Upper lobe of left lung (tissue), 6 donors: ENCODE measurements at places on chromosomes 7 and 10. TPM values are rescaled to one million over a fixed set of nuclear protein-coding genes. Genes with fewer than 3 reads are reported as not detected.
A peak's percentile ranks its signal among the peaks of the same experiment; 100 is the strongest.

Gene ZMIZ1
- total RNA-seq, result 97.4 TPM

Gene HOXA5
- total RNA-seq, result 13.7 TPM

Gene GIMAP1
- total RNA-seq, result 13.5 TPM

Gene CRPPA
- total RNA-seq, result 2.4 TPM

Gene NUDT13
- 1.0 TPM for total RNA-seq

Gene LYZL1
- total RNA-seq, result not detected

Gene ATXN7L1
- total RNA-seq, result 7.1 TPM

Gene CDK6
- total RNA-seq, result 26.9 TPM

Gene ZNF804B
- total RNA-seq, result not detected

Gene PRKG1
- 21.6 TPM for total RNA-seq

Gene MBL2
- not detected for total RNA-seq

Gene PRSS1
- total RNA-seq, result 9.8 TPM

Gene NHLRC2
- total RNA-seq, result 55.5 TPM

Gene SPDYE6
- total RNA-seq, result not detected

Gene RBP3
- total RNA-seq, result not detected

DNA sequence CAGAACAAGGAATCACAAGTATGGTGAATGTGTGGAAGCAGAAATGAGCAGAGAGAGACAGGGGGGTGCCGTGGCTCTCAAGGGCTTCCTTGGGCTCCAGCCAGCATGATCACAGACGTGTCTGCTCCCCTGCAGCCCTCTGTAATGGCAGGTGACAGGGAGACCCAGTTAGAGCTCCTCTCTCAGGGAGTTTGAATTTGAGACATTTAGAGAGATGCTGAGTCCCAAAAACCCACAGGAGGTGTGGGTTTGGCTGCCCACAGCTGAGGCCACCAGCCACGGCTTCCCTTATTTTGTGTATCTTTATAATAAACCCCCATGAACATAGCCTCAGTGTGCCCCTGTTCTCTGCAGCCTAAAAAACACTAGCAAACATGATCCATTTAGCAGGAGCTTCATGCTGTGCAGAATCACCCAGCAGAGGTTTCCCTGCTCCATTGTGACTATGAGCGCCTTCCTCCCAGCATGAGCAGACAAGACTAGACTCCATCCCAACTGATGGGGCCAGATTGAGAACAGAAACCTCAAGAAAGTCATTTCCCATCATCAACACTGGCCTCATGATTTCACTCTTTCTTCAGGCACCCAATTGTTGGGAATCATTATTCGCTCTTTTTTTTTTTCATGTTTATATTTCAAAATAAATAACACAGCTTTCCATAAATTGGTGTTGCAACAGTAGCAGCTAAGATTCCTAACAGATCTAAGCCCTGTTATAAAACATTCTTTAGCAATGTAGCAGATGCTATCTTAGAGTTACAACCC, 13.4 kb downstream of the NOD1 start:
- DNase-seq, result no peak

GRCh38 chr7:882336-883035, 6.1 kb downstream of the GET4 start:
- DNase-seq, result no peak

DNA sequence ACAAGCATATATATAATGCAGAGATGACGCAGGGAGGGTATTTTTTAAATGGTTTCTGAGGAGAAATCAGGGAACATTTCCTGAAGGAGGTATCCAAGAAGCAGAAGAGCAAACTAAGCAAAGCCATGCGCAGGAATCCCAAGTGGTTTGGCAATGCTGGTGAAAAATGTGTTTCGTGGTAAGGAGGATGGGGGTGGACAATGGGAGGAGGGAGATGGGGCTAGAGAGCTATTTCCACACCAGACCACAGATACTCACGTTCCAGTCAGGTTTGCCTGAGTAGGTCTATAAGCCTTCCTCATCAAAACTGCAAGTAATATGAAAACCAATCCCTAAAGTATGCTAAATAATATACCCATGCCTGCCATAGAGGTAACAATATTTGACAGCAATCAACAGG, 223.7 kb upstream of the MKLN1 start:
- no peak for DNase-seq

- DNase-seq, result no peak
Observed at GRCh38 chr7:131883769-131884168, 327.3 kb upstream of the PODXL start.

DNA sequence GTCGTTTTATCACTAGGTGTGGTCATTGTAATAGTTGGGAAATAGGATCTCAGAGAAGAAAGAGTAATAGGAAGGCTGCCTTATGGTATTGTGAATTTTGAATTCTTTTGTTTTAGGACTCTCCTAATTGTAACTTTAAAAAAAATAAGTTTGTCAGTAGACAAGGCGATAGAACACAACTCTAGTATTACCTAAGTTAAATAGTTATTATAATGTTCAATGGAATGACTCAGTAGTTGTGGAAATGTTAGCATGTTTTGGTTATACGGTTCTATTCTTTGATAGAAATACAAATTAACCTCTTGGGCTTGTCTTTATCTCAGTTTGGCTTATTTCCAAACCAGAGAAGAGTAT, 1.4 kb downstream of the DNAH11 start:
- no peak for DNase-seq

GRCh38 chr10:99540657-99541531, 8.2 kb downstream of the NKX2-3 start:
- DNase-seq, result peak; percentile 45

- DNase-seq, result no peak
Observed at GRCh38 chr7:50446542-50446960, 3.6 kb downstream of the FIGNL1 start.

- no peak for DNase-seq
Observed at GRCh38 chr10:26780793-26781601, 79.8 kb downstream of the ABI1 start.

DNA sequence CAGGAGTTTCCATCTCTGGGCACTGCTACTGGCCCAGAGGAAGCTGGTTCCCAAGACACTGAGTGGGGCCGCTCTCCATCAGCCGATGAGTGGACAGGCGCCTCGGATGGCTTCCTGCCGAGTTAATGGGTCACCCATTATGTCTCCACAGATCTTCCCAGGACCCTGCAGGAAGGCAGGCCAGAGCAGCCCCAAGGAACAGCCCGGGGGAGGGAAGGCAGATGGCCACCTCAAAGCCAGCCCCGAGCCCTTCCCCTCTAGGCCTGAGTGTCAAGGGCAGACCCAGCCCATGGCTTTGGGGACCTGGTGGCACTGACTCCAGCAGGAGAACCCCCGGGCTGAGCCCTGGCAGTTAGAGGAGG, 3.4 kb upstream of the LFNG start:
- DNase-seq, result no peak

DNA sequence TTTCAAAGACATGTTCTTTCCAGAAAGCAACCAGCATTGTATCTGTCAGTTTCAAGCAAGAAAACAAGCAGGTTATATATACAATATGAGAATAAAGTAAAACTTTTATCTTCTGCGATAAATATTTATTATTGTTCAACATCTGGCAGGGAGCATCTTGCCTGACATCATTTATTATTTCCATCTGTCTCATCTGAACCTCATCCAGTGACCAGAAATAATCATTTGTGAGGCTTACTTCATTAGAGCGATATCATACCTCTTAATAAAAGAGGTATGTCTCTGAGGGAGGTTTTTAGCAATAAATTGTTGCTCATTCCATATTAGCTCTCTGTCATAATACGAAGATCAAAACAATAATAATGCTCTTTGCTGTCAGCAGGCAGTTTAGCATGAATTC, 226.1 kb downstream of the CDC14C start:
- no peak for DNase-seq

- DNase-seq, result no peak
Observed at GRCh38 chr10:30231709-30232108, 117.4 kb downstream of the MTPAP start.

DNA sequence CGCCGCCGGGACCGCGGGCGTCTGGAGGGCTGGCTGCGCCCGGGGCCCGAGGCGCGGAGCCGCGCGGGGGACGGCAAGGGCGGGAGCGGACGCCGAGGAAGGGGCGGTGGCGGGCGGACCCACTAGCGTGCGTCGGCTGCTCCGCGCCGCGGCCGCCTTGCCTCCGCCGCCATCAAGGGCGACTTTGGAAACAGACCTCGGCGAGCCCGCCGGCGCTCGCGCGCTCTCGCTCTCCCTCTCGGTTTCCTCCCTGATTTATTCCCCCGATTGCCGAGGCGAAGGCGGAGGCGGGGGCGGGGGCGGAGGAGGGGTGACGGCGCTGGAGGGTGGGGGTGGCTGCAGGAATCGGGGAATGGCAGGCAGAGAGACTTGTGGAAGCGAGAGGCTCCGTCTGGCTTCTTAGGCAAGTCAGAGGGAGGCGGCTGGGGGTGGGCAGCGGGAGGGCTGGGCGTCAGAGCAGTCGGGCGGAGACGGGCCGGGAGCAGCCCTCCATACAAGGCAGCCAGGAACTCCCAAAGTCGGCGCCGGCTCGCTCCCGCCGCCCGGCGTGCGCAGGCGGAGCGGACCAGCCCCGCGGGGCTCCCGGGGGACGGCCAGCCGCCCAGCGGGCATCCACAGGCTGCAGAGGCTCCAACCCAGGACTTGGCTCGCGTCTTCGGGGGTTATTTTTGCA, at the start of gene CACNA2D1:
CACNA2D1 (minus strand) TSS at position 231 of the 673 bp plus-strand sequence.
- peak; percentile 93 for DNase-seq

GRCh38 chr10:35320341-35320740, 16.0 kb upstream of the CCNY start:
- DNase-seq, result no peak

- peak; percentile 60 for DNase-seq
Observed at GRCh38 chr7:95478272-95479037, 7.3 kb upstream of the ASB4 start.
